T-helper 1 cell treated with Interleukin-12 subunit alpha and Interleukin-12 subunit beta and Interleukin-4 antibody, amounts not matched to agents 30 ng/mL and 1 ng/mL, for 36 hours (primary cell): ENCODE measurements at places on chromosomes 12 and 14. TPM values are rescaled to one million over a fixed set of nuclear protein-coding genes. Genes with fewer than 3 reads are reported as not detected.

Gene SMOC1
- not detected in 2 replicates for total RNA-seq

Gene SYT1
- not detected in 2 replicates for total RNA-seq

Gene RPGRIP1
- total RNA-seq, result not detected in 2 replicates

Gene PRICKLE1
- total RNA-seq, result 0.15 and 0.27 TPM in 2 replicates

Gene DRAM1
- 5.9 and 7.1 TPM in 2 replicates for total RNA-seq

Gene A2ML1
- total RNA-seq, result not detected in 2 replicates

Gene TMEM63C
- total RNA-seq, result 0.27 and 0.80 TPM in 2 replicates

Gene NKX2-8
- not detected in 2 replicates for total RNA-seq

Gene TAS2R8
- total RNA-seq, result not detected in 2 replicates

Gene PKP2
- total RNA-seq, result not detected in 2 replicates

Gene TCTN2
- 1.9 and 2.0 TPM in 2 replicates for total RNA-seq

Gene VRTN
- total RNA-seq, result not detected in 2 replicates

Gene KRT7
- total RNA-seq, result 53.6 and 56.8 TPM in 2 replicates

Gene CELA1
- 0.22 TPM in 1 of 2 replicates, not detected in the other for total RNA-seq

Gene CPM
- 7.7 and 9.6 TPM in 2 replicates for total RNA-seq

Gene GPR84
- total RNA-seq, result 2.4 and 3.5 TPM in 2 replicates

Gene SOAT2
- total RNA-seq, result not detected in 2 replicates

Gene WNT1
- total RNA-seq, result 0.22 TPM in 1 of 2 replicates, not detected in the other

Gene NTF3
- total RNA-seq, result not detected in 2 replicates

Gene RTL1
- total RNA-seq, result not detected in 2 replicates

Gene GLIPR1
- total RNA-seq, result 37.2 and 37.5 TPM in 2 replicates

Gene SLC7A7
- total RNA-seq, result 0.54 TPM in 1 of 2 replicates, not detected in the other

Gene TAPBPL
- total RNA-seq, result 63.1 and 72.0 TPM in 2 replicates

Gene EGLN3
- 47.4 and 54.1 TPM in 2 replicates for total RNA-seq
